ENCODE measurements at places on chromosomes 5 and 9.

- no peak for DNase-seq
Observed at GRCh38 chr5:120528609-120529008, 64.5 kb downstream of the PRR16 start.

- DNase-seq, result no peak
Observed at GRCh38 chr5:148540647-148541046, 113.7 kb downstream of the HTR4 start.

DNA sequence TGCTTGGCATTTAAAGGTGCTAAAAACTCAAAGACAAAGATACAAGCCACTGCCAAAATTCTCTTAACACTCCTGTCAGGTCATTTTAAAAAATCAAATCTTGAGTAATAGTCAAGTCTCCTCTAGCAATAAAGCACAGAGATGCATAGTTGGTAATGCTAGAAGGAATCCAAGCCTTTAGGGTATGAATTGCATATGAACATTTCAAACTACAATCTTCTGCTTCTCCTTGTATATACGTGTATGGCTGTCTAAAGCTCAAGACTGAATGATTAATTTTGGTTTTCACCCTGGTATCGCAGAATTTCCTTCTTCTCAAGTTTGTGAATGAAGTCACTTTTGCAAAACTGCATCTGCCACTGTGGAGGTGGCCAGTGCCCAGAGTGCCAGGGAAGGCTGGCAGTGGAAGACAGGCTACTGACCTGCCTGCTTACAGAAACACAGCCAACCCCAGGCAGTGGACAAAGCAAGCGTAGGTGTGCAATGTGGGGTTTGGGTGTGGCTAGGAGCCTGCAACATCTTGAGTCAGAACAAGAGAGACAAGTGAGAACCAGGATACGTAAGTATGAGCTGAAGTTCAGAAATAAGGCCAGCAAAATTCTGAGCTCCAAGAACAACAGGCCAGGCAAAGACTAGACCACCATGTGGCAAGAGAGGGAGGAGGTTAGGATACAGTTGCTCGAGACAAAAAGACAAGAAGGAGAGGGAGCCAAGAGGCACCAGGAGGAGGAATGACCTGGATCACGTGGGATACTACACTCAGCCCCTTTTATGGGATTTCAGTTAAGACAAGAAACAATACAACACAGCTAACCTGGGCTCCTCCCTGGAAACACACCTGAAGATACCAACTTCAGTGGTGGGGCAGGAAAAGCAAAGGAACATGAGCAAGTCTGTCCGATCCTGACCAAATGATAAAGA is 22.6 kb downstream of the MYO10 start:
- no peak for DNase-seq

DNA sequence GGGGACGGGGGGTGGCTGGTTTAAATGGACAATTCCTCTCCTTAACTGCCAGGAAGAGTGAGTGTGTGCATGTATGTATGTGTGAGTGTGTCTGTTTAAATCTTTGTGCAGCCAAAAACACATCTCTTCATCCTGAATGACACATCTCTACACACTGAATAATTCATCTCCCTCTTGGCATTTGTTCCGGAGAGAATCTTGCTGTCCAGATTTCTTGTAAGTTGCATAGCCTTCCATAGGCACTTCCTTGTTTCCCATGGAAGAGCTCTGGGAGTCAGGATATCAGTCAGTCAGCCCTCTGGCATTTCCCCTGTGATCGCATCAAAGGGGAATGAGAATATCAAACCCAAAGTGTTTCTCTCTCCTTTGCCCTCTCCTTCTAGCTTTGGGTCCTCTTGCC is 74.7 kb downstream of the WWC1 start:
- DNase-seq, result peak; percentile 94

DNA sequence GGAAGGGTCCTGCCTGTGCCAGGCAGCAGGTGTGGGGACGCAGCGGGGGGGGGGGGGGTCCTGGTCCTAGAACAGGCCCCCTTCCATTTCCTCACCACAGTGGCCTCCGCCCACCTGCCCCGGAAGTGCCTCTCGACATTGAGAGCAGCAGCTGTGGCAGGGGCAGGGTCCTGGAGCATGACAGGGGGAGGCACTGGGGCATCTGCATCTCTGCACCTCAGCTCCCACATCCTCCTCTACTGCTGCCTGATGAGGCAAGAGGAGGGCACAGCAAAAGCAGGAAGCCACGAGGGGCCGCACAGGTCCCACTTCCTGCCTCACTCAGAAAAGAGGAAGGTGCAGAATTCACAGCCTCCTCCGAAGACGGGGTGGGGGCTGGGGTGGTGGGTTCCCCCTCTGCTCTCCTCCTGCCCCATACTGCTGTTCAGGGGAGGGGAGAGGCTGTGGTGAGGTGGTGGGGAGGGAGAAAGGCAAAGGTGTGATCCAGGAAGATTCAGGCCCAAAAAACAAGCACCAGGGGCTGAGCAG is 14.8 kb downstream of the AKNA start:
- no peak for DNase-seq

DNA sequence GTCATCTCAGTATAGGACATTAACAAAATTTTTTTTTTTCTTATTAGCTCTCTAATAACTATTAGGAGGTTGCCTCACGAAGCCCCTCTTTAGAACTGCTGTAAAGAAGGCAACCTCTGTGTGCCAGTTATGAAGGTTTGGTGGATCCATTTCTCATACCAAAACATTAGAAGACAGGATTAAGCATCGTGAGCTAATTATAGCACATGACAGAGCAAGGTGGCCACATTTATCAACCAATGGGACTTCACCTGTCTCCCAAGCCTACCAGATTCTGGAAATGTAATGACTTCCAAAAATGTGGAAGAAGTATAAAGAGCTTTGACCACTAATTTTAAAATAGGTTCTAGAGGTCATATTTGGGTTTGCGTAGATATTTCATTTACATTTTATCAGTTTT is 107.2 kb downstream of the SMARCA2 start:
- no peak for DNase-seq

DNA sequence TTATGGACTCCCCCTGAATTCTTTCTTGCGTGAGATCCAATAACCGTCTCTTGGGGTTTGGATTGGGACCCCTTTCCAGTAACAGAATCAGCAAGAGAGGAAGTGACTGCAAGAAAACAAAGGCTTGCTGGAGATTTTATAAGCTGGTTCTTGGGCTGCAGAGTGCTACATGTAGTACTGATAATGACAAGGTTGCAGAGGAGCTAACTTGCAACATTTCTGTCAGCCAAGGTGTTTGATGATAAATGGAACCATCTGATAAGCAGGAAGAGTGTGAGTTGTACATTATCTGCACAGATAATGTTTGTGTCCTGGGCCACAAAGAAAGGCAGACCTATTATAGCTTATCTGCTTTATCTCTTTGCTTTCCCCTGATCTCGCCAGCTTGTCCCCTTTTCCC is 37.1 kb downstream of the DNAJB5 start:
- no peak for DNase-seq

GRCh38 chr9:5042661-5043178 is 57.6 kb downstream of the JAK2 start:
- DNase-seq, result no peak

GRCh38 chr5:159639590-159639989 is 276.7 kb upstream of the ADRA1B start:
- DNase-seq, result no peak

DNA sequence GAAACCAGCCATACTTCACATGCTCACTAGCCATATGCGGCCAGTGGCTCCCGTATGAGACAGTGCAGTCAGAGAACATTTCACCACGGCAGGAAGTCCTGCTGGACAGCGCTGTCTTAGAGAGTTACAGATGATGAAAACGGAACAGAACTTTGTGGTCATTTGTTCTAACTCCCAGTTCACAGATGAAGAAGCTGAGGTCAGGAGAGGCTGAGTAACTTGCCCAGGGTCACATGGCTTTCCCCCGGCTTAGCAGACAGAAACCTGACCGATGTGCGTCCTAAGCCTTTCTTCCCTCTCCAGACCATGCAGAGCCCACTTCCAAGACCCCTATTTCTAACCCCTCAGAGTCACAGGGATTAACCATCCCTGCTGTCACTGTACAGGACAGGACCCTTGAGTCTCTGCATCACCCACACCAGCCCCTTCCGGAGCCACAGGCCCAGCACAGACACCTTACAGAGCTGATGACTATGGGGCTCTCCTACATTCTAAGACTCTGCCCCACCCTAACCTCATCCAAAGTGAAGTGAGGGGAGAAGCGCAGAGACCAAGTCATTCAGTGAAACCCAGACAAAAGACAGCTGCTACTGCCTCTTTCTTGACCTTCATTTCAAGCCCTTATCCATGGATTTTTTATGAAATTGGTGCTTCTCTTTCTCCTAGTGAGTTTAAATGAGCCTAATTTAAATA is 86.9 kb downstream of the PTPN3 start:
- no peak for DNase-seq

GRCh38 chr5:12488161-12488560 is 583.9 kb upstream of the CTNND2 start:
- DNase-seq, result no peak

GRCh38 chr5:163489055-163489744 is 16.2 kb upstream of the MAT2B start:
- peak; percentile 40 for DNase-seq

- DNase-seq, result peak; percentile 10
Observed at GRCh38 chr5:131505237-131505908, 129.7 kb downstream of the RAPGEF6 start.

DNA sequence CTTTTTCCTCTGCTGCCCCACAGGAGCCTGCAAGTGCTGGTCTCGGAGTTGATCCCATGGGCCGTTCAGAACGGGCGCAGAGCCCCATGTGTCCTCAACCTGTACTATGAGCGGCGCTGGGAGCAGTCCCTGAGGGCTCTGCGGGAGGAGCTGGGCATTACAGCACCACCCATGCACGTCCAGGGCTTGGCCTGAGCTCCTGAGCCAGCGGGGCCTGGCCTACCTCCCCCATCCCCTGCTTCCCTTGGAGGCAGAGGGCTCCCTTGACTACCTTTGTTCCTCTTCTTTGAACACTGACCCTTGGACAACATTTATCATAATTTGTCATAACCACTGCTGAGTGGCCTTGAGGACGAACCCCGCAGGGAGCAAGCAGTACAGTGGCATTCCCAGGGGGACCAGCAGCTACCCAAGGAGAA is 6.9 kb upstream of the SLC27A4 start:
- no peak for DNase-seq

DNA sequence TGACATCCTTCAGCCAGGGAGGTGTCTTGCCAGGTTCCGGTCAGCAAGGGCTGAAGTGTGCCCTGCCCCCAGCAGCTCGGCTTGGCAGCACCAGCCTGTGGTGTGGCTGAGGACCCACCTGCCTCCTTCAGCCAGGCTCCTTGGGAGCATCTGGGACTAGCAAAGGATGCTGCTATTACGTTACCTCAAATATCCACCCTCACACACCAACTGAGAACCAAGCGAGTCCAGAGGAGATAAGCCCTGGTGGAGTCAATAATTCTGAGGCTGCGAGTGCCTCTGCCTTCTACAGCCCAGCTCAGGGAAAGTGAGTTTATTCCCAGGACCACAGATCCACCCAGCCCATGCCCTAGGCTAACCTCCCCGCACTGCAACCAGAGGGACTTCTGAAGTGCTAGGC is 57.1 kb upstream of the FSTL4 start:
- no peak for DNase-seq

- DNase-seq, result no peak
Observed at GRCh38 chr9:103649086-103649485, 445.0 kb upstream of the SMC2 start.

DNA sequence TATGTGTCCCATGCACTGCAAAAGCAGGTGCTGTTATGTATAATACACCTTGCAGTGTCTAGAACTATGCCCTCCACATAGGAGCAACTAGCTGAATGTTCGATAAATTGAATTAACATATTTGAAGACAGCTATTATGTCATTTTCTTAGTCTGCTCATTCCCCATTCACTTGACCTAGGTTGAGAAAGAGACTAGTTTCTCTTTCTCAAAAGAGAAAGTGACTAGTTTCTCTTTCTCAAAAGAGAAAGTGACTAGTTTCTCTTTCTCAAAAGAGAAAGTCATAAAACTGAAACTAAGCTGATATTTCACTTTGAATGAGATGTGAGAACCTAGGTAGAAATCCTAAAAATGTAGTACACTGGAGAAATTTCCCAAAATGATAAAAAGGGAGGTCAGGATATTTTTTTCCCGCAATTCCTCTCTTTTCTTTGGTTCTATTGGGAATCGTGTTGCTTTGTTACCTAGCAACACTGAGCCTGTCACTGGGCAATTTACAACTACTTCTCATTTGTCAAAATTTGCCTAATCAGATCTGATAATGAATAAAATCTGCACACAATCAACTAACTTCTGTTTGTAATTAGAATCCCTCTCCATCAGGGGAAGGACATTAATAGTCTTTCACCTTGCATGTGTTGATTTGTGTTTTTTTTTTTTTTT is 132.0 kb upstream of the GRIA1 start:
- peak; percentile 5 for DNase-seq

DNA sequence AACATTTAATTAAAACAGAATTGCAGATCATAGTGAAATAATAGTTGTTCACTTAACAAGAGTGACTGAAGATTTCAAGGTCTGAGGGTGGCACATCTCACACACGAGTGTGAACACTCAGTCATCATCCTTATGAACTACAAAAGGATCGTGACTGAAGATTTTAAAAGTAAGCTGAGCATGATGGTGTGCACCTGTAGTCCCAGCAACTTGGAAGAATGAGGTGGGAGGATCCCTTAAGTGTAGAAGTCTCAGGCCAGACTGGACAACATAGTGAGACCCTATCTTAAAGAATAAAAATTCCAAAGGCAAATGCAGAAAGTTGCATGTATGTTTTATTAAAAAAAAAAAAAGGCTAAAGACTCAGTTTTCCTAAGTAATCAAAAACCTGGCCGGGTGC is 22.4 kb upstream of the ATP6V1G1 start:
- DNase-seq, result no peak

DNA sequence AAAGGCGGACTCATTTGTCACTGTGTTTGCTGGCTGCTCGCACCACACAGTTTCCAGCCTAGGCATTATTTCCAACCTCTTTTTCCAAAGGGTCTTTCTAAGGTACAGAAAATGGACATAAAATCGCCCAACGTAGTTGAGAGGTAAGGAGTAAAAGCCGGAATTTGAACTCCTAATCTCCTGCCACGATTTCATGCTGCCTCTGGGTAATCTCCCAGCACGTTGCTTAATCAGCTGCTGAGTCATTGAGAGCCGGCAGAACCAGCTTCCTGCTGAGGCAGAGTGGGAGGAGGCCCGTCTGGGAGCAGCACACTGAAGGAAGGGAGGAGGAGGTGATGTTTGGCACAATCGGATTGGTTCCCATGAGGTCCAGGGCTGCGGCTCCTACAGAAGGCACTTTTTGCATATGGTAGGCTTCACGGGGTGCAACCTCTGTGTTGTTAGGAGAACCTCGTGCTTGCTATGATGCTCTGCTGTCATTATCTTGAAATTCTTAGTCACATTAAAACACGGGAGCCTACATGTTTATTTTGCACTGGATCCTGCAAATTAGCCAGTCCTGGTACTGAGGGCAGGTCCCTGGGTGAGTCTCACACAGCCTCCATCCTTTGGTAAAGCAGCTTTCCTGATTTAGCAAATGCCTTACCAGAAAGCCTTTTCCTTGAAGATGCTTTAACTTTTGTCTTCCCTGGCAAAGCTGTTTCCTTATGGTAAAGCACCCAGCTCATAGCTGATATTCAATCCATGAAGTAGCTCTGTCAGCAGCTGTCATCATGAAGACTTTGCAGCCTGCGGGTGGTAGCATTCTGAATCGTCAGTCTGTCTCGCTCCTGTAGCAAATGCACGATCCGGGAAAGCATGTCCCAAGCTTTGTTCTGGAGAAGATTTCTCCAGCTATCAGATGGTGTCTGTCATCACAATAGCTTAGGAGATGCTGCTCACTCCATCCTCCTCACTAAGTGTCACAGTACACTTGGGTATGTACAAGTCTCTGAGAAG is 191.6 kb upstream of the MSX2 start:
- DNase-seq, result peak; percentile 90

GRCh38 chr5:107542831-107543231 is 127.9 kb downstream of the EFNA5 start:
- peak; percentile 85 for DNase-seq

- peak; percentile 85 for DNase-seq
Observed at GRCh38 chr5:158758675-158759074, 341.0 kb downstream of the EBF1 start.

All from fibroblast of mammary gland (primary cell).